Tibial nerve (tissue), 4 donors: ENCODE measurements at places on chromosomes 1 and 21. TPM values are rescaled to one million over a fixed set of nuclear protein-coding genes. Genes with fewer than 3 reads are reported as not detected.

CACNA1S gene
- total RNA-seq = not detected

- DNase-seq = no peak
These were observed 62.5 kb downstream of the COQ8A start for GRCh38 chr1:227002531-227003049.

GRCh38 chr1:244437086-244437468, 14.6 kb downstream of the ADSS2 start:
- no peak for DNase-seq

DNA sequence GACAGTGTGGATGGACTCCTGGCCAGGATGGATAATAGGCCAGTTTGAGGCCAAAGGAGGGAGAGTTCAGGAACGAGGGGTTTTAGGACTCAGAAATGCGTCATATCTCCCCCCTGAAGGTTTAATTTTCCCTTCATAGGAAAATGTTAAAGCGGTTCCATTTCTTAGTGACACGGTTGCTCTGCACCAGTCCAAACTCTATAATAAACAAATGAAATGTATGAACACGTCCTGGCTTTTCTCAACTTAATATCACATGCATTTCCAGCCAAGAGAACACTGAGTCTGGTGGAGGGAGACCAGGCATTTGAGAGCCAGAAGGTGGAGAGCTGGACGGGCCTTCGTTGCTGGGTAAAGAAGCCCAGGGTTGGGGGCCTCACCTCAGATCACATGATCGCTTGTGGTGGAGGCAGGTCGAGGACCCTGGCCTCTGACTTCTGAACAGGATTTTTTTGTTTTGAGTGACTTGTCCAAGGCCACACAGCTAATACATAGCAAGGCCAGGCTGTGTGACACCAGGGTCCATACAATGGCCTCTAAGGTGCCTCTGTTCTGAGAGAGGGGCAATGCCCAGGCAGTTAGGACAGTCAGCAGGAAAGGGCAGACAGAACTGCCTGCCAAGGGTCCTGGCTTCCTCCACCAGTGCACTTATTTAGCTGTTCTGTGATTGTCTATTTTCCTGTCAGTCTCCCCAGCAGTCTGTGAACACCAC, 11.4 kb downstream of the SLC1A7 start:
- no peak for DNase-seq

DNA sequence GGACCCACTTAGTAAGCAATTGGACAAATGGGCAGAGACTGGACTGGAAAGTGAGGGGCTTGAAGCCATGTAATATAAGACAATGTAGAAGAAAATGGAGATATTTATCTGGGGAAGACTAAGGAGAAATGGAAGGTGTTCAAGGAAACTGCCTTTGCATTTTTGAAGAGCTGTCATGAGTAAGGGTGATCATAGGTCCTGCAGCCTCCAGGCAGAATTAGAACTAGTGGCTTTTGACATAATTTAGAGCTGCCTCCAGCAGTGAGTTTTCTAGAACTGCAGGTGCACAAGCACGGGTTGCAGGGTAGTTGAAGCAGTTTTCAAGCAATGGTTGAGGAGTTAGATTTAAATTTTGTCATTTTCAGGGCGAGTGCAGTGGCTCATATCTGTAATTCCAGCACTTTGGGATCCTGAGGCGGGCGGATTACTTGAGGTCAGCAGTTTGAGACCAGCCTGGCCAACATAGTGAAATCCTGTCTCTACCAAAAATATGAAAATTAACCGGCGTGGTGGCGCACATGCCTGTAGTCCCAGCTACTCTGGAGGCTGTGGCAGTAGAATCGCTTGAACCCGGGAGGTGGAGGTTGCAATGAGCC, 3.7 kb upstream of the CDC14A start:
- no peak for DNase-seq

- no peak for DNase-seq
These were observed 1355.8 kb upstream of the PRMT6 start for GRCh38 chr1:105700723-105701122.

- DNase-seq = no peak
These were observed 32.7 kb upstream of the MTR start for GRCh38 chr1:236762410-236762809.
